ENCODE measurements at places on chromosomes 7 and 10.

- no peak for DNase-seq
Observed at GRCh38 chr10:49177391-49178355, 10.5 kb downstream of the TMEM273 start.

DNA sequence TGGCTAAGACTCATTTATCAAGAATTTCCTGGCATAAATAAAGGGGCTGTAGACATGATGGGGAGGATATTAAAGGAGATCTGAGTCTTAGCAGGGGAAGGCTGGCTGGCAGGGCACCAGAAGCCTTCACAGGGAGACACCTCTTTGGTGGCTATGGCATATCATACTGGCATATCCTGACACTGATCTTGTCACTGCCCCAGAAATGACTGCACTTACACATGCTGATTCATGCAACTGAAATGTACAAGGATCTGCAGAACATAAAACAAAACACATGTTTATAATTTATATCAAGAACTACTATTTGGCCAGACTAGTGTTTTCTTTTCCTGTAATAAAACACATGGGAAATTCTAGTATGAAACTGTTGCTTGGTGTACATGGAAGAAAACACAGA is 5.5 kb upstream of the LIPN start:
- no peak for DNase-seq

- no peak for DNase-seq
Observed at GRCh38 chr7:135362871-135363270, 129.2 kb downstream of the STRA8 start.

DNA sequence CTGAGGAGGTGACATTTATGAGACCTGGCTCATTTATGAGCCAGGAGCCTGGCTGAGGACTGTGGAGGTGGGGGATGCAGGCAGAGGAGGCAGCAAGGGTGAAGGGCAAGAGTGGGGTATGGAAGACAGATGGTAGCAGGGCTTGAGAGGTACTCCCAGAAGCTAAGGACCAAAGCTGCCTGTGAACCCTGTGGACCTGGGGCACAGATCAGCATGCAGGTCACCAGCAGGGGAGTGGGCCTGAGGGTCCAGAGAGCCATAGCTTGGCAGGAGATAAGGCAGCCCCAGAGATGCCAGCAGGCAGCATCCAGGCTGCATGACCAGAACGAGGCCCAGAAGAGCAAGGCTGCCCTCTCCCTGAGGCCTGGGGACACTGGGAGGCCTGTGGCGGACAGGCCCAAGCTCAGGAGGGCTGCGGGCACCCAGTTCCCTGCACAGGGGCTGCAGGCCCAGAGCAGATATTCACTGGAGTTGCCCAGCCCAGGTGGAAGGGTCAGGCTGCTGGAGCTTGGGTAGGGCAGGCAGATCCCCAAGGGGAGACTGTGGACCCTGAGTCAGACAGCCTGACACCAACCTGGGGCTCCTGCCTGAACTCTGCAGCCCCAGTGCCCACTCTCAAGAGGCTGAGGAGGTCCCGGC is 3.4 kb downstream of the GPR15LG start:
- no peak for DNase-seq

DNA sequence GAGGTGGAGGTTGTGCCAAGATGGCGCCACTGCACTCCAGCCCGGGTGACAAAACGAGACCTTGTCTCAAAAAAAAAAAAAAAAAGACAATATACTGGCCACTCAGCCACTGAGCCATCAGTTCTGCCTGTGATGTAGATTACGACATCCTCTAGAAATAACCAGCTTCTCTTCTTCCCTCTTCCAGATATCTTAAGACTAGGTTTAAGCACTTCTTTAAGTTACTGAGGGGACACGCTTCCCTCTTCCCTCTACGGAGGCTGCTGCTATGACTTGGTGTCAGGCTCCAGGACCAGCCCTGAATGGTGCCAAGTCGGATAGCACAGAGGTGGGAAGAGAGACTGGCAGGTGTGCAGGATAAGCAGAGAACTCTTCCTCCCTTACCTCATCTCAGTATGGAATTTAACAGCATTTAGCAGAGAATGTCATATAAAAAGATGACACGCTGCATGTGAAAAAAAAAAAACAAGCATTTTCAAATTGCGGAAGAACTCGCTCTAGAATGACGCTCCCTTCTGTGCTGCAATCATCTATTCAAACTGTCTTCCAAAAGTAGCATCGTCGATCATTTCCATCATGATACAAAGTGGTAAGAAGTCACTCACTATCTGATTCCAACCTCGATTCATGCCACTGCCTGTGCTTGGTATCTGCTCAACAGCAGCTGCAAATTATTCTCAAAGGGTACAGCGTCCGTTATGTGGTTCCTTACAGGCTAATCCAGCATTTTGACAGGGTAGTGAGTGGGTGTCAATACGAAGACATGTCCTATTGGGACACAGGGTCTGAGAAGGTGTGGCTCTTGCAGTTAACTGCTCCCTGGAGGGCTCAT is 13.8 kb downstream of the DAGLB start:
- no peak for DNase-seq

DNA sequence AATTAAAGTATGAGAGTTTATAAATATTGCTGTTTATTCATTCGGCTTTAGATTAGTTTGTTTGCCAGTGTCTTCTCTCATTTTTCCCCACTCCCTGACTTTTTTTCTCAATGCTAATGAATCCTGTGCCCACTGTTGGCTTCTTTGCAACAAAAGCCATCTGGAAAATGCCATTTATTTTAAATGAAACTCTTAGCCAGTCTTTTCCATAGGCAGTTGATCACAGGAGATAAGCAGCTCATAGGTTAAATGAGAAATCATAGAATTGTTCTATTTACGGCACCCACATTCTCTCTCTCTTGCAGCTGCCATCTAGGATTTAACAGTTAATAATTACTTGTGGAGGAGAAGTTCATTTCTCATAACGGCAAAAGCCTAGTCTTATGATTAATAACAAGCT is 249.3 kb upstream of the POM121L12 start:
- DNase-seq = no peak

GRCh38 chr10:76161301-76161582 is 729.8 kb downstream of the LRMDA start:
- DNase-seq = no peak

- no peak for DNase-seq
Observed at GRCh38 chr10:37314862-37315261, 189.5 kb downstream of the ANKRD30A start.

- DNase-seq = no peak
Observed at GRCh38 chr10:98365406-98366061, 49.4 kb downstream of the PYROXD2 start.

DNA sequence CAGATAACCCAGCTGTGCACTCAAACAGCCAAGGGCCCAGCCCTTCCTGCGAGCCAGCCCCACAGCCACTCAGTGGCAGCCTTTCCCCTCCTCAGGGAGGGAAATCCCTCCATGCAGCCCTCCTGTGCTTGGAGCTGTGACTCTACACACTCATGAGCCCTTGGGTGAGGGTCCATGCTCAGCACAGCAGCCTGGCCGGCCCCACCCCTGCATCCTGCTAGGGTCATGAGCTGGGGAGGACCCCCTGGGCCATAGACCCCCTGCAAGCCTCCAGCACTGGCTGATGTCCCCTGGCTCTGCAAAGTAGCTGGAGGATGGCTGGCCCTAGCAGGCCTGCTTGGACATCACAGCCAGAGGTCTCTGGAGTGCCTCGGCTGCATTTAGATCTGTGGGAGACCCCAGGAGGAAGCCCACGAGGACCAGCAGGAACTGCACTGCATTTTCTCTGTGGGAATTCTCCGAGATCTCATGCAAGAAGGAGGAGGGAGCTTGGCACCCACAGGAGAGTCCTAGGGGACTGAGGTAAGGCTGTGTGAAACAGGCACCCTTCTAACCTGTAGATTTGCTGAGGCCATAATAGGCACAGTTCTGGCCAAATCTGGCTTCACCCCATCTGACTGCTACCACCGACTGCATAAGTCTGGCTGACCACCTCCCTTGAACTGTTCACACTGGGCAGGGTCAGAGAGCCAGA is 17.4 kb downstream of the TMEM273 start:
- DNase-seq = no peak

GRCh38 chr7:44740055-44740454 is 8.6 kb upstream of the ZMIZ2 start:
- no peak for DNase-seq

GRCh38 chr10:25696013-25696708 is 237.9 kb upstream of the MYO3A start:
- no peak for DNase-seq

GRCh38 chr7:97401398-97401797 is 283.9 kb downstream of the SDHAF3 start:
- no peak for DNase-seq

DNA sequence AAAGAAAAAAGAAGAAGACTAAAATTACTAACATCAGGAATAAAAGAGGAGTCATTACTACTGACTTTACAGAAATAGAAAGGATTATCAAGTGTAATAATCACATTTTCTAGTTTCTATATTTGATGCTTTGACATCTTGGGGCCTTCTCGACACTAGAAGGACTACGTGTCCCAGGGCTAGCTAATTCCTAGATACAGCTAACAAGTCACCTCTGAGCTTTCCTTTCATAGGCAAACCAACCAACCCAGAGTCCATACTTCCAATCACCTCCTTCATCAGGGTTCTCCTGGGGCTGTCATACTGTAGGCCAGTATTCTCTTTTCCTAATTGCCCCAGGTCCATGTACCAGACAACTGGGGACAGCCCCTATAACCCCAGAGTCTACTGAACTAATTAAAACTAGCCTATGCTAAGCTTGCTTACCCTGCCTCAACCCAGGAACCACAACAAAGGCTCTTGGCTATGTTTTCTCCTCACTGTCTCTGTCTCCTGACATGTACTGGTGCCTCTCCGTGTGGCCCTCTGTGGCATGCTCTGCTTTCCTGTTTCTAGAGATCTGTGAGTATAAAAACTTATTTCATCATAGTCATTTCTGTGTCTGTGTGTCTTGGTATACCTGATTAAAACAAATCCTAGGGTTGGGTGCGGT is 6.7 kb upstream of the PARP12 start:
- DNase-seq = no peak

DNA sequence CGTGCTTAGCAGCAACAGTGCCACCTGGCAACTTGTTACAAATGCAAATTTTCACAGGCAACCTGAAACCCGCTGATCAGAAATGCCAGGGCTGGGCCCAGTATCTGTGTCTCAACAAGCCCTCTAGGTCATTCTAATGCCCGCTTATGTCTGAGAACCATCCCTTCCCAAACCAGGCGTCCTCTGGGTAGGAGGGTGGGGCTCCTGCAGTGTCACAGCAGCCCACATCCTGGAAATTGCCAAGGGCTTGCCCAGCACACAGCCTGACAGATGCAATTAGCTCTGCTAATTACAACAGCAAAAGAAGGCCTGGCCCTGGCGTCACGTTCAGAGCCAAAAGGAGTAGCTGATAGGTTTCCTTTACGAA is 15.9 kb downstream of the ITPRIP start:
- DNase-seq = no peak

GRCh38 chr10:43873717-43874116 is 225.0 kb upstream of the ZNF32 start:
- DNase-seq = no peak

GRCh38 chr10:12720217-12720981 is 281.1 kb downstream of the CCDC3 start:
- no peak for DNase-seq

- DNase-seq = no peak
Observed at GRCh38 chr7:105036217-105037168, 22.5 kb downstream of the KMT2E start.

DNA sequence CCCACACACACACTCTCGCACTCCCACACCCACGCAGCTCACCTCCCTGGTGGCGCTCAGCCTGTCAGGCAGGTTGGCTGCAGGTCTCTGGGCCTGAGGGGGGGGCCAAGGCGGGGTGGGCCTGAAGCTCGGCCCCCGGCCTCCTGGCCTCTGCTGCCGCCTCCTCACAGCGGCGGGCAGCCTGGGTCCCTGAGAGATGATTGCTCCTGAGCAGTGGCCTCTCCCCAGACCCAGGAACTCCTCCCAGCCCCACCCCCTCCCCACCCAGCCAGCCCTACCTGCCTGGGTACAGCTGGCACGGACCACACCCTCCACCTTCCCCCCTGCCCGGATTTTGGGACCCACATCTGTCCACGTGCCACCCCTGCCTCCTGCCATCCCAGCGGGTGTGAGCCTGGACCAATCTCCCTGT is 4.6 kb upstream of the TMEM184A start:
- no peak for DNase-seq

GRCh38 chr10:52951824-52952223 is 179.2 kb upstream of the MBL2 start:
- DNase-seq = no peak

DNA sequence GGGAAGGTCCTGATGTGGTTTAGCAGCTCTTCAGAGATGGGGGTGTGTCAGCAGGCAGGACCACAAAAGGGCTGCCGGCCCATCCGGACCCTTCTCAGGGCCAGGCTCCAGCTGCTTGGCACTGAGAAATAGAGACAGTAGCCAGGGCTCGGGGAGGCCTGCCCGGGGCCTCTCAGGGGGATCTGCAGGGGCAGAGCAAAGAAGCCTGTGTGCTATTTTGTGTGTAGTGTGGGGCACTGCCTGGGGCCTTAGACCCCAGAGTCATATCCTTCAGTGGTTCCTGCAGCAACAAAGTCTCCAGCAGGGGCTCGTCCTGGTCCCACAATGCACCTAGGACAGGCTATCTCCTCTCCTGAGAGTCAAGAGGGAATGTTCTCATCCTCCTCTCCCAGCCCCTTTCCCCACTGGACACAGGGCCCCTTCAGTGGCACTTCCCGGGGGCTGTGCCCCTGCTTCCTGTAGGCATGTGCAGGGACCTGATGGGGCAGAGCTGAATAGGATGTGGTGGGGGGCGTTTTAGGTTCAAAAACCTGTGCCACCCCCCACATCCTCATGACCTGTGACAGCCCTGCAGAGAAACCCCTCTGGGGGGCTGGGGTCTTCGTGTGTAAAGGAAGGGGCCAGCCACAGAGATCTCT is 159.5 kb upstream of the RHEB start:
- DNase-seq = no peak

DNA sequence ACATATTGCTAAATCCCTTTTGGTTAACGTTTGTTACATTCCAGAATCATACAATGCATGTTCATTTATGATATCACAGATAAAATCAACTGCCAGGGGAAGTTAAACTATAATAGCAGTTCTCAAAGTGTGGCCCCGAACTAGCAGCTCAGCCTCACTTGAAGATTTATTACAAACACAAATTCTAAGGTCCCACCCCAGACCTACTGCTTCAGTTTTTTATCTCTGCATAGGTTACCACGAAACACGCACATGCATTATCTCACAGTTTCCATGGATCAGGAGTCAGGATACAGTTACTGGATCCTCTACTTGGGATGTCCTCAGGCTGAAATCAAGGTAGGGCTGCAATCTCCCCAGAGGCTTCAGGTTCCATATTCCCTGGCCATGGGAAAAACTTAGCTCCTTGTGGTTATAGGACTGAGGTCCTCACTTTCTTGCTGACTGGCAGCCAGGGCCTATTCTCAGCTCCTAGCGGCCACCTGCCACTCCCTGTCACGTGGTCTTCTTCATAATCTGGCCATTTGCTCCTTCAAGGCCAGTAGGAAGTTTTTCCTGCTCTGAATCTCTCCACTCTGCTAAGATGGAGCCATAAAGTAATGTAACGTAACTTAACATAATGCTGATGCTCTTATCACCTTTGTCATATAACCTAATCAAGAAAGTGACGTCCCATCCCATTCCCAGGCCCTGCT is 50.5 kb upstream of the YAE1 start:
- no peak for DNase-seq

Measured in naive B cell (primary cell).